ENCODE measurements at places on chromosomes 7 and 10.

DNA sequence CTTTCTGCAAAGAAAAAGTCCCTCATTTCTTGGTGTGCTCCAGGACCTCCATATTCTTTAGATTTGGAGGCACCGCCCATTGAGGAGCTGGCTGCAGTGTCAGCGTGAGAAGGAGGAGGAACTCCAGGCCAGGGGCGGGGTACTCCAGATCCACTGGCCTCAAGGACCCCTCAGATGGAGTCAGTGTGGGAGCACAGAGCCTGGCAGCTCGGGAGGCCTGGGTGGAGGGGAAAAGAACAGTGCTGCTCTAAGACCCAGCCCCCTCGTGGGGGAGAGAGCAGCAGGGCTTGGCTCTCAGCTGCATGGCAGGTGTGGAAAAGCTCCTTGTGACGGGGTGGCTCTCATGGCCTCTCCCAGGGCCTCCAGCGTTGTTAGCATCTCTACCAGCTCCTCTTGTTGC lies 70.5 kb downstream of the ITGB1 start:
- DNase-seq, result no peak

DNA sequence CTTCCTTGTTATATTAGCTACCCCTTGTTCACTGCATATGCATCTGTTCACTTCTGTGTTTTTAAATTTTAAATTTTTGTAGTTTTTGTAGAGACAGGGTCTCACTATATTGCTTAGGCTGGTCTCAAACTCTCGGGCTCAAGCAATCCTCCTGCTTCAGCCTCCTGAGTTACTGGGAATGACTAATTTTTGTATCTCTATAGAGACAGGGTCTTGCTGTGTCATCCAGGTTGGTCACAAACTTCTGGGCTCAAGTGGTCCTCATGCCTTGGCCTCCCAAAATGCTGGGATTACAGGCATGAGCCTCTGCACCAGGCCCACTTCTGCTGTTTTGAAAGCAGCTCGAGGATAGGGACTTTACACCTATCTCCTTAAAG lies 64.6 kb downstream of the PRTFDC1 start:
- DNase-seq, result no peak

GRCh38 chr7:70506434-70506833 lies 625.5 kb upstream of the GALNT17 start:
- DNase-seq, result peak; percentile 69

GRCh38 chr10:63084690-63085382 lies 48.3 kb upstream of the NRBF2 start:
- no peak for DNase-seq

DNA sequence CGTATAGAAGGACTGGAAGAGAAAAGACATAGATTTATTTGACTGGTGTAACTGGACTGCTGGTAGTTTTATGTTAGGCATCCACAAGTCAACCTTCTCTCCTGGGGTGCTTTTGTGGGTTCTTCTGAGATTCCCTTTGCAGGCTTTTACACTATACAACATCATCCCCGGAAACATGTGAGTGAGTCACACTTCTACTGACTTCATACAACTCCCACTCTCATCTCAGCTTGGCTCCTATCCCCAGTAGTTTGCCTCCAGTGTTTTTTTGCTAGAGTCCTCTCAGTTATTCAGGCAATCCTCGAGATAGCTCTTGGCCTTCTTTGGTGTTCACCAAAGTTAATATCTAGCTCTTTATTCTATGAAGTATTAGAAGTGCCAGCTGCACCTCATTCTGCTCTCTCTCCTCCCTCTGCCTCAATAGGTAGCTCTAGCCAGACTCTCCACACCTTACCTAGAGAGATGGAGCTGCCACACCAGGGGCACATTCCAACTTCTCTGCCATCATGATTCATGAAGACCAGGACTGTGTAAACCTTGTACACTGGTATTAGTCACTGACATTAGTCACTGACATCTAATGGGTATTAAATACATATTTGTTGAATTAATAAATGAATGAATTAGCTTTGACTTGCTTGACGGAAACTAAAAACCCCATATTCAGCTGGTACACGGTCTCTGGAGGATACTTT lies 281.9 kb downstream of the PPP1R3A start:
- no peak for DNase-seq

- no peak for DNase-seq
These were observed 510.5 kb upstream of the PFKP start for GRCh38 chr10:2556883-2557282.
